Suppressor macrophage treated with lipopolysaccharide for 4 hours (primary cell): ENCODE measurements at places on chromosomes 11 and 22.
A peak's percentile ranks its signal among the peaks of the same experiment; 100 is the strongest.

DNA sequence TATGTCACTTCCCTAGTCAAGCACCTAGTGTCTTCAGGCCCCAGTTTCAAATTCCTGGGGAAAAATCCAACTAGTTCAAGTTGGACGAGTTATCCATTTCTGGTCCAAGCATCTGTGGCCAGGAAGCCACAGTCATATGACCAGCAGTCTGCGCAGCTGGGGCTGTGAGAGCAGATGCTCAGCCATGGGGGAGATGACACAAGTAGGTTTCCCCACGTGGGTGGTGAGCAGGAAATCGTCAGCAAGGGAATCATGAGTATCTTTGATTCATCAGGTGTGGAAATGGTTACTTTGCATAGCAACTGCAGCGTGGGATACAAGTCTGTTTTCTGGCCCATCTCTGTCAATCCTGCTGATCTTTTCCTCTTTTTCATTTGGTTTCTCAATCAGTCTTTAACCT is 185.3 kb downstream of the C11orf91 start:
- DNase-seq: peak; percentile 16

DNA sequence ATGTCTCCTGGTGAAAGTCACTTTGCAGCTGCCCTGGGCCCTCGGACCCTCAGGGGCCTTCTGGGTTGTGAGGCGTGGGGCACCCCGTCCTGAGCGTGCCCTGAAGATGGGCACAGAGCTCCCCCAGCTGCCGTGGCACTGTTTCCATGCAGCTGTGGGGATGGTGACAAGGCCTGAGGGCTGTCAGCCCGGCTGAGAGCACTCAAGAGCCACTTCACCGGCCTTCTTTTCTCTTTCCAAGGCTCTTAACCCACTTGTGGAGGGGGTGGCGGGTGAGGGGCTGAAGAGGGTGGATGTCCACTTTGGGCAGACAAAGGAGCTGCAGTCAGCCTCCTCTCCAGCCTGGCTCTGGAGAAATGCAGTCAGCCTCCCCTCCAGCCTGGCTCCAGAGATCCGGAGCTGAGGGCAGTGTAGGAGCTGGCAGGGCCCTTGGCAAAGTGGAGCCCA is 239.5 kb downstream of the ST3GAL4 start:
- no peak for DNase-seq

GRCh38 chr11:72838691-72839305 is 24.6 kb downstream of the ATG16L2 start:
- no peak for DNase-seq

- no peak for DNase-seq
These were observed 81.3 kb upstream of the SYT9 start for GRCh38 chr11:7170431-7170830.

DNA sequence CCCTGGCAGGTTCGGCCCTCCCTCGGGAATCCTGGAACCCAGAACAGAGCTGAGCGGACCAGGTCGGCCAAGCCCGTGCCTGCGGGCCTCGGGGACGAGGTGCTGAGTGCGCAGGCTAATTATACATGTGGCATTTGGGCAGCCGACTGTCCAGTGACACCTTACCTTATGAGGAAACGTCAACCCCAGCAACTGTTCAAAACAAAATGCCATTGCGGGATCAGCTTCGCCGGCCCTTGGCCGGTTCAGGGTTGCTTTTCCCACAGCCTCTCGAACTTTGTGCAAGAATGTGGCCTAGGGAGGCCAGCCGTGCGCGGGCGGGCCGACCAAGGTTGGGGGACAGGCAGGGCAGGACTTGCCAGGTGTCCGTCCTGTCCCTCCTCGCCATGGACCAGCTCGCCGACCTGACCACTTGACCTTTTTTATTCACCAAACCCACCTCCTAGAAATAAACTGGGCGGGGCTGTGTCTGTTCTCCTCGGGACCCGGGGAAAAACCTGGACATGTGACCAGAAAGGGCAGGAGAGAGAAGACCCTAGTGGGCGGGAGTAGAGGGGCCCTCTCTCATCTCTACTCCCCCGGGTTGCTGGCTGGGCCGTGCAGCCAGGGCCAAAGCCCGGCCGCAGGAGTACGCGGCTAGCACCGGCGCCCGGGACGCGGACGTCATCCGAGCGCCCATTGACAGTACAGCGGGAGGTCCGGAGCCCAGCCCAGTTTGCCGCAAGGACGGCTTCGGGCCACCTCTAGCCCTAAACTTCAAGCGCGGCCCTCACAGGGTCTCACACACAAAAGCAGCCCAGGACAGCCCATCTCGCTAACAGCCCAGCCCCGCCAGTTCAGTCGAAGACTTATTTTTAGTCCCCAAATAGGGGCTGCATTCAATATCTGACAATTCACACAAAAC is 134.3 kb upstream of the C11orf58 start:
- DNase-seq: peak; percentile 14

DNA sequence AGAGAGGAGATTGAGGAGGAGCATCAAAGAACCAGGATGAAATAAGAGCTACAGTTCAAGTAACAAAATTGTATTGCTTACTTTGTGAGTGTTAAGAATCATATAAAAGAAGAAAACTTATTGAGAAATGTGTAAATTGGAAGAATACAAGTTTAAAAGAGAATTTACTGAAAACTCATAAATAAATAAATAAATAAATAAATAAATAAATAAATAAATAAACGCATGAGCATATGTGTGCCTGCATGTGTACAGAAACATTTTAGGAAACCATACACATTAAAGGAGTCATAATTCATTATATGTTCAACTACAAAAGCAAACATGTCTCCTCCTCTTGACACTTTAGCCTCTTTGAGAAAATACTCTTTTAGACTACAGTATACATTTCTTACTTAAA is 42.6 kb downstream of the CNTN5 start:
- no peak for DNase-seq

DNA sequence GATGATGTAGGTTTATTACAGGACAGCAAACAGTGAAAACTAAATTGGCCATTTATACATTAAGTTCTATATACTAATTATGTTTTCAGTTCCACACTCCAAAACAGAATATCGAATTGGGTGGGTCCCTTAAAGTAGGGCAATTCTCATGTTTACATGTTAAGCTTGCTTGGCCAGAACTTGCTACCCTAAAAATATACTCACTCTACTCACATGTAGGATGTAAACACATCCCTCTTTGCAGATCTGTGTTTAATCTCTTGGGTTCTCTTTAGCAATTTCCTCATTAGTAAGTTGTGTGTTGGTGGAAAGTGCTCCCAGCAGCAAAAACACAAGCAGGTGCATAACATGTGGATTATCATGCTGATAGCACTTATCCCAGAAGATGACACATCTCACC is 22.6 kb upstream of the DDX6 start:
- no peak for DNase-seq

DNA sequence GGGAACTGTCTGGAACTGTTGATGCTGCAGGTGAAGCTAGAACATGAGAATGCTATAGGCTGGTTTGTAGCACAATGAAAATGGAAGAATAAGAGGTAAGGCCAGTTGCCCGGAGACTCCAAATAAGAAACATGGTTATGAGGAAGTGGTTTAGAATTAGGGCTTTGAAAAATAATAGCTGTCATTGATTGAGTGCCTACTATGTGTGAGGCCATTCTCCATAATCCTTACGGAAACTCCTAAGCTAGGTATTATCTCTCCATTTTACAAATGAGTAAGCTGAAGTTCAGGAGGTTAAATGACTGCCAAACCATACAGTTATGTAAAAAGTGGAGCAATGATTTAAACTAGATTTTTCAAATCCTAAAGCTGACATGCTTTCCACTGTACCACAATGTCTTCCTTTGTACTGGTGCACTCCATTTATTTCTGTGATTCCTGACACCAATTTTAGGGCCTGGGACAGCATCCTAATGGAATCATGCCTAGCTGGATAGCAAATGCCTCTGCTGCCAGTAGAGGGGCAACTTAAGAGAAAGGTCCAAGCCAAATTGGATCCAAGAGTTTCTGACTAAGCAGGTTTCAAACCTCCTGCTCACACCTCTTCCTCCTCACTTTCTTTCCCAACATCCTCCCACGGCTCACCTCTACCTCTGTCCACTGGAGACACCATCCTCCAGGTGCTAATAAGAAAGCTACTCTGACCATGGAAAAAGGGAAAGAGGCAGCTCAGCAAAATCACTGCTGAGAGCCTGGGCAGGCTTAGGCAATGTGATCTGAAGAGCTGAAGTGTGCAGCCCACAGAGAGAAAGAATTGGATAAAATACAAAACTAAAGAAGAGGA is 46.9 kb upstream of the PICALM start:
- no peak for DNase-seq

- DNase-seq: peak; percentile 1
These were observed 1129.3 kb upstream of the RAG2 start for GRCh38 chr11:37727371-37727770.

GRCh38 chr22:24335496-24335895 is 64.9 kb downstream of the SPECC1L start:
- peak; percentile 63 for DNase-seq

DNA sequence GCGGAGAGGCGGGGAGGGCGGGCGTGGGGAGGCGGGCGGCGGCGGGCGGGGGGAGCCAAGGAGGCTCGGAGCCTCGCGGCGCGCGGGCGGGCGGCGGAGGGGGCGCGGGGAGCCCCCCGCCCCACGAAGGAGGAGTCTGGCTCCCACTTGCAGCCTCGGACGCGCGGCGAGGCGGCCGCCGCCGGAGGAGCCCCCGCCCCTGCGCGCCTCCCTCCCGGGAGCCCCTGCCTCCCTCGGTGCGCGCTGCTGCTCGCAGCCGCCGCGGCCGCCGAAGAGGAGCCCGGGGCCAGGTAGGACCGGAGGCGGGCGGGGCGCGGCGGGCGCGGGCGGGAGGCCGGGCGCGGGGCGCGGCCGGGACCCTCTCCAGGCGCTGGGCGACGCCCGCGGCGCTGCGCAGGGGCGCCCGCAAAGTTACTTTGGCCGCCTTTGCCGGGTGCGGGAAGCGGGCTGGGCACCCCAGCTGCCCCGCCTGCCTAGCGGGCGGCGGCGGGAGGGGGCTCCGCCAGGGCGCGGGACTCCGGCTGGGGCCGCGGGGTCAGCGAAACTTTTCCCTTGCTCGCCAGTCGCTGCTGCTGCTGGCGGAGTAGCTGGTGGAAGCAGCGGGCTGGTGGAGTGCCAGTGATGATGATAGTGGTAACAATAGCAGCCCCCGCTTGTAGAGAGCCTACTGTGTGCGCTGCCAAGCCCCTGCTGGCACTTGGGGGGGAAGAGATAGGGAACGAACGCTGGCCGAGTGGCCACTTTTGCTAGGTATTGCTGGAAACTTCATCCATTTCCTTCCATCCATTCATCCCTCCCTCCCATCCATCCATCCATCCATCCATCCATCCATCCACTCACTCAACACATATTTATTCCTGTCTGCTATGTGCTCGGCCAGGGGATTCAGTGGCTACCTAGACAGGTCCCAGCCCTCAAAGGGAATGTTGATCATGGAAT is at the start of gene MPPED1:
TSS of gene MPPED1 (plus strand) at position 146 of the 939 bp plus-strand sequence. CDS start 12,972 bp downstream, outside the sequence.
- no peak for DNase-seq

DNA sequence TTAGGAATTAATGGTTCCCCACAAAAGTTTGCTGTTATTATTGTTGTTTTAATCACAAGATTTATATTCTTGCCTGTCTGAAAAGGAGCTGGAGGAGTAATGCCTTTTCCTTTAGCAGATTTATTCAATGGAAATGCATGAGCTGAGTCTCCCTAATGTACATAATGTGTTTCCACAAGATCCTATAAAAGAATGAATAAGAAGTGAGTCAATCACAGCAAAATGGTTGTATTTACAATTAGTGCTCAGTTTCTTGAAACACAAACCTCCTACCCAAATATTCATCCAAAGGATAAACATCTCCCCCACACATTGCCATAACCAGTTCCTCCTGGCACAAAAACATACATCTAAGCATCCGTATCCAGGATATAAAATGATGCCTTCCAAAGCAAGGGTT is 33.3 kb downstream of the ME3 start:
- no peak for DNase-seq

DNA sequence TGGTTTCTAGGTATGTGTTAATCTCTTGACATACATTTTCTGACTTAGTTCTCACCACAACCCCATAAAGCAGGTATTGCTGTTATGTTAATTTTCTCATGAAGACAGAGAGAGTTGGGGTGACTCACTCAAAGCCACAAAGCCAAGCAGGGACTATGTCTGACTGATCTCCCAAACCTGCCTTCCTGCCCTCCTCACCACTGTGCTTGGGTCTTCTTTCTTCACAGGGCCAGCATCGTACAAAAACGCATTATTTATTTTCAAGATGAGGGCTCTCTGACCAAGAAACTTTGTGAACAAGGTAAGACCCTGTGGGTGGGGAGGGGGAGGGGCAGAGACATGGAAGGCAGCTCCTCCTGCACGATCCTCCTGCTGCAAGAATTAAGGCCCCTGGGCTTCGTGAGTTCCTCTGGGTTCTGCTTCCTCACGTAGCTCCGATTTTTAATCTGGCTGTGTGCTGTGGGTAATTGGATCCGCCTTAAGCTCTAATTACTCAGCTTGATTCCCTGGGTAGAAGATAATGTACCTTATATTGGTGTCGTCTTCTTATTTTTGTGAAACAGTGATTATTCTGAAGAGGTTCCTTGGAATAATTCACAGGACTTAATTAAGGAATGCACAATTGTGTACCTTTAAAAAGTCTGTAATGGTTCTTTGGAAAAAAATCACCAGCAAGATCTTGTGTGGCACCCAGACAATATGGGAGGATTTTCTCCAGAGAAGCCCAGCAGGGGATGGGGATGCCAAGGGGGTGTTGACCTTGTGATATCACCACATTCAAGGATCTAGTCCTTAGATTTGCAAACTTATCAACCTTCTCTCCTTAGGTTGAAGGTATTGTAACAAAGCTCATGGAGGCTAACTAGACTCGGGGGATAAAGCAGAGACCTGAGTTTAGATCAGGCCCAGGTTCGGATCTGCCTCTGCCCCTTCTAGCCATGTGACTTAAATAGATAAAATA is 112.9 kb downstream of the SPON1 start:
- DNase-seq: no peak

DNA sequence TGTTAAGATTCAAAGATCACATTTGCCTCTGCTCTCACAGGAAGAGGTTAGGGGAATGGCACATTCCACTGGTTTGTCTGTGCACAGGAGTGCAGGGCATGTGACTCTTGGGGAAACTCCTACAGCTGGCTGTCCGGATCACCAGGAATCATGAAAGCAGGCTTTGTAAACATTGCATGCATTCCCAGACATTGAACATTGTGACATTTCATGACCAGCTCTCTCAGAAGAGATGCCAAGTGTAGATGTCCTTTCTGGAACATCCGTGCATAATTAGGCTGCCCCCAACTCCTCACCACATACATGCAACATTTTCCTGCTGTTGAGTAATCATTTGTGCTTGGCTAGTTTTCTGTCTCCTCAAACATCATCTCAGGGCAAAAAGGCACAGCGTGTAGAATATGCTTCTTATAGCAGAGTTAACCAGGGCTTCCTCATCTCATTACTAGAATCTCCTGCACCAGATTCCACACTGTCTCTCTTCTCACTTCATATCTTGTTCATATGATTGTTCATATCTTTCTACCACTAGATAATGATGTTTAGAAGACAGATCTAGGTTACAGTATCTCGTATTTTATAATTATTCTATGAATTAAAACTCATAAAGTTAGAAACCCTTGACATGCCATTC is 694.7 kb downstream of the NTM start:
- peak; percentile 52 for DNase-seq
